ENCODE measurements at places on chromosomes 6 and 20.

DNA sequence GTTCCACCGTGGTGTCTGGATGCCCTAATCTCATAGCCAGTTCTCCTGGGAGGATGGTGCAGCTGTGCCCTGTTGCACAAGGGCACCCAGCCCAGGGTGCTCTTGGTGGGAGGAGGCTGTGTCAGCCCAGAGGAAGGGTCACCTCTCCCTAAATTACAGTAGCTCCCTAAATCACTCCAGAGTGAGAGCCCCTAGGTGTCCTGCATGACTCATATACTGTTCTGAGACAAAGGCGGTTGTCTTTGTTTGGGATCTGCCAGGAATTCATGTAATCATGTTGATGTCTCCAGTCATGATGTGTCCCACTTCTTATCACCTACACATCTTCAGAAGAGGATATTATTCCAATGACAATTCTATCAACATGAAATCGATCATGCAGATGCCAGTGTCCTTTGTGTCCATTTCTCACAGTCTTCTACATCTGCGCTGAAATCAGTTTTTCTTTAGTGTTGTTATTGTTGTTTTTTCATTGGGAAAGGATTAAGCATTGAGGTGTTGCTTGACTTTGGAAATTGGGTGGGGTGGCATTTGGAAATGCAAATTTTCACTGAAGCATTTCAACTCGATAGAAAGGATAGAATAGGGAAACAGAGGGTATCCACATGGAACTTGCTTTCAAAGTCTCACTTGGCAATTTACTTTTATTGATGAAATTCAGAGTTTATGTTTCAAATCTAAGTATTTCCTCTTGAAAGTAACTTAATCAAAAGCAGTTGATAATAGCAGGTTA is 19.5 kb downstream of the PERP start:
- DNase-seq = no peak

DNA sequence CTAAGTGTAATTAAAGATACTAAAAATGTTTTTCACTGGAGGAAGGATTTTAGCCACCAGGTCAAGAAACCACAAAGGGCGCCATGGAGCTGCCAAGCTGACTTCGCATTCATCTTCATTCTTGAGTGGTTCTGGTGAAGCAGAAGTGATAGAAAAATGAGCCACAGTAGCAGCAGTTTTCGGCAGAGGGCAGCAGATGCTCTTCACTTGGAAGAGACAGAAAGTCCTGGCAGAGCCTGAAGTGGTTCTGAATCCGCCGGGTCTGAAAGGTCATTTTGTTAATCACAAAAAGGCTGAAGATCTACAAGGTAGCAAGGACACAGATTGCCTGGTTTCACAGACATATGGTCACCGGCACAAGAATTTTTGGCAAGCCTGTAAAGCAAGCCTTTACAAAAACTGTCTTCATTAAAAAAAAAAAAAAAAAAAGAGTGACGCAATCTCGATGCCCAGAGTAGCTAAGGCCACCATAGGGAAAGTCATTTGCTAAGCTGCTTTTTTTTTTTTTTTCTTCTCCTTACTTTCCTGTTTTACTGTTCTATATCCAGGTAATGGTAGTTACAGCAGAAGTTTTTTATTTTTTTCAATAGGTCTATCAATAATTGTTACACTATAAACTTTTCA is 345.1 kb upstream of the AGPAT4 start:
- DNase-seq = peak; percentile 64

DNA sequence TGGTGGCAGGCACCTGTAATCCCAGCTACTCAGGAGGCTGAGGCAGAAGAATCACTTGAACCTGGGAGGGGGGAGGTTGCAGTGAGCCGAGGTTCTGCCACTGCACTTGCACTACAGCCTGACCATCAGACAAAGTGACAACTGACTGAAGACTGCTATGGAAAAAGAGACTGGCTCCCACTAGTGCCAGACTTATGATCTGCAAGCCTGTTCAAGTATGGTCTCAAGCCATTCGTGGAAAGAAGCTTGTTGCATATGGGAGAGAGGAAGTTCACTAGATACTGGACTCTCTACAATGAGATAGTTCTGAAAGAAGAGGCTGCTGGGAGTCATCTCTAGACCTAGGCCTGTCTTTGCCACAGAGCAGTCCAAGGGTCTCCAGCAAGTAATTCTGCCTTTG is 26.7 kb downstream of the MDN1 start:
- peak; percentile 9 for DNase-seq

- DNase-seq = no peak
Observed at GRCh38 chr20:57870597-57871236, 160.9 kb upstream of the PMEPA1 start.

- DNase-seq = no peak
Observed at GRCh38 chr20:63718996-63719395, 11.2 kb downstream of the ZGPAT start.

DNA sequence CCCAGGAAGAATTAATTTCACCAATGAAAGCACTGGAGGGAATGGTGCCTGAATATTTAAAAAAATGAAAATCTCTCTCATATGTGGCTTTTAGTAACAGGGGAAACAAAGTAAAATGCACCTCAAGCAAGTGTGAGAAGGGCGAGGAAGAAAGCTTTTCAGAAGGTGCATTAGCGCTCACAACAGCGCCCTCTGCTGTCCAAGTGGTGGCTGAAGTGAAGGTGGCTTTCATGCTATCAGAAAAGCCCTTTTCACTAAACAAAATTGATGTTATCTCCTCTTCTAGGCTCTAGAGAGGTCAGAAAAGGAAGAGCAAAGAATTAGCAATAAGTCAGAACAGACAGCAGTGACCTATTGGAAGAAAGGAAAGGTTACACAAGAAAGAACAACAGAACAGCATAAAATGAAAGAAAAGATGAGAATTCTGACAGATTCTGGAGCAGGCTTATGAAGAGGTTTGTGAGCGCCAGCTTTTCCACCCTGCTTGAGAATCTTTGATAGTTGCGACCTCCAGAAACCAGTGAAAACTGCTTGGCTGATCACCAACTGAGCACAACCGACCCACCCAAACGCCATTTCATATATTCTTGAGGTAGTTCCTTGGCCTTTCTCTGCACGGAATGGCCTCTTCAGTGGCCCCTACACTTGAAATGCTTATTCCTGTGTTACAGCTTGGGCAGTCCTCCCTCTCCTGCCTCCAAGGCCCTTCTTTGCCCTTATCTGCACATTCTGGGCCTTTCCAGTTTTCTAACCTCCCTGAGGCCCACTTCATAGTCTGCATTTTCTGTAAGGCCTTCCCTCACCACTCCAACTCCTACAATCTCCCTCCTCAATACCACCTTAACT is 45.3 kb downstream of the SMLR1 start:
- DNase-seq = peak; percentile 52

GRCh38 chr6:31908791-31909190 is 6.9 kb upstream of the ZBTB12 start:
- peak; percentile 49 for DNase-seq

DNA sequence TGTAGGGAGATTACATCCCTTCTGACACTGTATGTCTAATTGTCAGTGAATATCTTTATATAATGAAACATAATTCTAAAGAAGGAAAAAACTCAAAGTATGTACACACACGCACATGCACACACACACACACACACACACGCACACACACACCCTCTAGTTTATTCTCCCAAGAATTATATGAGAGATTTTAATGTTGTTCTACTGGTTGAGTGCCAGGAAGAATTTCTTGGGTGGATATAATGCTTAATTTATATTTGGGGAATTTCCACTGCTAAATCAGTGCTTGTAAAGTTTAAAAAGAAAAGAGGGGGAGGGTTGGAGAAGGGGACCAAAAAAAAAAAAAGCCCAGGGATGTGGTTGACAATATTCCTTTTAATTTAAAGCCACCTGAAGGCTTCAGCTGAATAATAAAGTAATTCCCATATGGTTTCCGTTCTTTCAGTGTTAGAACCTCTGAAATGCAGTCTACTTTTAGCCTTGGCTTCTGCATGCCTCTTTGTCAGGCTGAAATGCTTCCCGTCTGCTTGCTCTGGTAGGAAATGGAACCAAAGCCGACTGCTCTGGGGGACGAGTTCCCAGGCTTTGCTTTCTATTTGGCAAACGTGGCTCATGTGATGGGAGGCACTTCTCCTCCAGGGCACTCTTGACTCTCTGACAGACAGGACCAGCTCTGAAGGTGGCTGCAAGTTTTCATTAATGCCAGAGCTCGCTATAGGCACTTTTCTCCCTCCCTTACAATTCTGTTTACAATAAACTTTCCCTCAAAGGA is 225.4 kb downstream of the PRL start:
- peak; percentile 65 for DNase-seq

DNA sequence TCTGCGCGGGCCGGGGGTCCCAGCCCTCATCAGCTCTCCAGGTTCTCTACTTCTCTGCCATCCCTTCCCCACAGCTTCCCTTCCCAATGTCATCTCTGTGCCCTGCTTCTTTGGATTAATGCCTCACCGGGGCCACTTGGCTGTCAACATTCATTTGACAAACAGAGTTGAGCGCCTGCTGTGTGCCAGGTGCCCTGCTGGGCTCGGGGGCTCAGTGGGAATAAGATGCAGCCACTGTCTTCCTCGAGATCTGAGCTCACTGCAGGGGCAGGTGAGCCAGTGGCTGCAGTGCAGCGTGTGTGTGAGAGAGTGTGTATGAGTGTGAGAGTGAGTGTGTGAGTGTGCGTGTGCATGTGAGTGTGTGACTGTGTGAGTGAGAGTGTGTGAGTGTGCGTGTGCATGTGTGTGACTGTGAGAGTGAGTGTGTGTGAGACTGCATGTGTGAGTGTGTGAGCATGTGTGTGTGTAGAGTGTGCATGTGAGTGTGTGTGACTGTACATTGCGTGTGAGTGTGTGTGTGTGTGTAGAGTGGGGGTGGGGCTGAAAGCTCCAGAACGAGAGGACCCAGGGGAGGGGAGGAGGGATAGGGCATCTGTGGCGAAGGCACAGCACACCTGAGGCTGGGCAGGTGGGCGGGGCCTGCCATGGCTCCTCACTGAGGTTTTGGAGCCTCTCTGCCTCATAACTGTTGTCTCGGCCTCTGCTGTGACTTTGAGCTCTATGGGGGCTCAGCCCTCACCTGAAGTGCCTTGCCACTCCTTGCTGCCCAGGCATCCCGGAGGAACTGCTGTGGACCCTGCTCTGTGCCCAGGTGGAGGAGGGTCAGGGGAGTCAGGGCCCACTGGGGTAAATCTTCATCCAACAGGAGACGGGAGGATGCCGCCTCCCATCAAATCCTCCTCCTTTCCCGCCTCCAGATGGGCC is 36.5 kb upstream of the PHACTR3 start:
- no peak for DNase-seq

GRCh38 chr20:32205843-32206759 is 1.4 kb downstream of the PLAGL2 start:
- no peak for DNase-seq

DNA sequence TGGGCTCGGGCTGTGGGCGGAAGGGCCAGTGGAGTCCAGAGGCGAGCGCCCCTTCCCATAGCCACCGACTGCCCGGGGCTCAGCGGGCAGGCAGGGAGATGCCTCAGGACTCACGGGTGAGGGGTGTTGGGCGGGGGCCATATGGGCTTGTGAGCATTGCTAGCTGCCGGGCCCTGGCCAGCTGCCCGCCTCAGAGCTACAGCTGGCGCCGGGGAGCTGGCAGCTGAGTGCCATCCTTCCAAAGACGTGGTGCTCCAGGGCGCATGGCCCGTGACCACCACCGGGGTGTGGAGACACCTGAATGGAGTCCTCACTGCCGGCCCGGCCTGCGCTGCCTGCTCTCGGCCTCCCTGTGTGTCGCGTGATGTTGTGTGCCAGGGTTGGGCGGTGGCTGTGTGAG is 10.6 kb upstream of the RBBP8NL start:
- no peak for DNase-seq

DNA sequence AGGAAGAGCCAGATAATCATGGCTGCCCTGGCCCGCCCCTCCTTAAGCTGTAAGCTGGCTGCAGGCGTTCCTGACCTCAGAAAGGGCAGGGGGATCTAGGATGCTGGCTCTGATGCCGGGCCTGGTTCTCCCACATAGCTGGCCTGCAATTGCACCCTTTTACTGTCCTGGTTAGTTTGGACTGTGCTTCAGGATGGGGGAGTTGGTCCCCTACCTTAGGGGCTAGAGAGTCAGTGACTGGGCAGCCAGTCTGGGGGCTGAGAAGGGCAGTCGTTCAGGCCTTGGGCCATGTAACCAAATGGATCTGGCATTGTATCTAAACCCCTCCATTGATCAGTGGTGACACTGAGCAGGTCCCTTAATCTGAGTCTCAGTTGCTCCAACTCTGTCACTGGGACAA is 40.7 kb downstream of the TGM3 start:
- DNase-seq = no peak

GRCh38 chr6:40042232-40042631 is 108.0 kb upstream of the MOCS1 start:
- DNase-seq = no peak

GRCh38 chr6:109672839-109673238 is 18.2 kb downstream of the AK9 start:
- DNase-seq = no peak

GRCh38 chr20:62952373-62952967 is at the start of gene SLC17A9:
Gene SLC17A9, plus strand, starts transcription at chr20:62952709. Its CDS starts 122 bp downstream, at chr20:62952831.
- peak; percentile 9 for DNase-seq

GRCh38 chr20:22819784-22820183 is 215.3 kb upstream of the SSTR4 start:
- DNase-seq = no peak

DNA sequence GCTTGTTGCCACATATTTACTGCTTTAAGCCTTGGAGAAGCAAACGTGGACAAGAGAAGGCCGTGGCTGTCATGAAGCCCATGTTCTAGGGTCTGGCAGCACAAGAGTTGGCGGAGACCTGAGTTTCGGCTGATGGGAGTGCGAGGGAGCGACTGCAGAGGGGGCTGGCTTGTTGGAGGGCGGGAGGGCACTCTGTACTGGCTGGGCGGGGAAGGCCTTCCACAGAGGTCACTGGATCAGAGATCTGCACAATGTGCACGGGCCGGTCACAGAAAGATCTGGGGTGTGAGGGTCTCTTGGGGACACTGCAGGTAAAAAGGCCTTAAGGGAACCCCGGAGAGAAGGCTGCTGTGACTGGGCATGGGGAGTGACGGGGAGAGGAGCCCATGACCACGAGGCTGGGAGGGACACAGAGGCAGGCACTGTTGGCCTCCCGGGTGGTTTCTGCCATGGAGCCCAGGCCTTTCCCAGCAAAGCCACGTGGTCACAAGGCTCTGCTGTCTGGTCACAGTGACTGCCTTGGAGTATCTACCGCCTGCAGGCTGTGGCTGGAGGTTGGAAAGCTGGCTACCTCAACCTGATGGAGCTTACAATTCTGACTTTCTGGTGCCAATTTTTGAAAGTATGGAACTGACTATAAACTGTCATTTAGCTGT is 23.8 kb downstream of the FOXC1 start:
- no peak for DNase-seq

GRCh38 chr20:61436283-61436666 is 184.2 kb downstream of the CDH4 start:
- DNase-seq = peak; percentile 95

DNA sequence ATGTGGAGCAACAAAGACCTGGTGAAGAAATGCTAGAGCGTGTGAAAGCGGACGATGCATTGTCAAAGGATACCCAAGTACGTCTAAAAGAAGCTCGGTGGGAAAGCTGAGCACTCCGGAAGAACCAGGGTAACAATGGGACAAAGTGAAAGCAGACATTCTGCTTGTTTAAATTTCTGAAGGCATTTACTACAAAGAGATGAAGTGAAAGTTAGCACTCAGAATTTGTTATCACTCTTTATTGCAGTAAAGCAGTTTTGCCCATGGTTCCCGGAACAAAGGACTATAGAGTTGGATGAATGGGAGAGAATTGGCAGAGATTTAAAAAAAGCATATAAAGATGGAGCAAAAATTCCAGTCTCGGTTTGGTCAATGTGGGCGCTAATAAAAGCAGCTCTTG is 12.8 kb upstream of the IRAK1BP1 start:
- DNase-seq = no peak

All from fibroblast of skin of right quadriceps (primary cell).